ENCODE measurements at places on chromosomes 7 and 10.

DNA sequence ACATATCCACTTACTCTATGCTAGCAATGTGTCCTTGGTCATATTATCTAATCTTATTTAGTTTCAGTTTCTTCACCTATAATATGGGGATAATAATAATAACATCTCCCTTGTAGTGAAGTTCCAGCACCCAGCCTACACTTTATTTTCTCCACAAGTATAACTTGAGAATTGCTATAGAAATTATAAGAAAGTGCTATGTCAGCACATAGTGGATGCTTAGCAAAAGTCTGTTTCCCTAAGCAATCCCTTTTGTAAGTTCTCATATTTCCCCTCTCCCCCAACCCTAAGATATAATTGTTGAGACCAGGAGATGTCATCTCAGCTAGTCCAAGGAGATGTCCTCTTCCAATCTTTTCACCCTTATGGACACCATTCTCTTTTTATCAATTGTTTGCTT, 5.8 kb upstream of the TRUB1 start:
- no peak for DNase-seq

GRCh38 chr7:50653981-50654425, 88.8 kb upstream of the DDC start:
- no peak for DNase-seq

GRCh38 chr10:67836488-67836887, 1.5 kb downstream of the DNAJC12 start:
- no peak for DNase-seq

DNA sequence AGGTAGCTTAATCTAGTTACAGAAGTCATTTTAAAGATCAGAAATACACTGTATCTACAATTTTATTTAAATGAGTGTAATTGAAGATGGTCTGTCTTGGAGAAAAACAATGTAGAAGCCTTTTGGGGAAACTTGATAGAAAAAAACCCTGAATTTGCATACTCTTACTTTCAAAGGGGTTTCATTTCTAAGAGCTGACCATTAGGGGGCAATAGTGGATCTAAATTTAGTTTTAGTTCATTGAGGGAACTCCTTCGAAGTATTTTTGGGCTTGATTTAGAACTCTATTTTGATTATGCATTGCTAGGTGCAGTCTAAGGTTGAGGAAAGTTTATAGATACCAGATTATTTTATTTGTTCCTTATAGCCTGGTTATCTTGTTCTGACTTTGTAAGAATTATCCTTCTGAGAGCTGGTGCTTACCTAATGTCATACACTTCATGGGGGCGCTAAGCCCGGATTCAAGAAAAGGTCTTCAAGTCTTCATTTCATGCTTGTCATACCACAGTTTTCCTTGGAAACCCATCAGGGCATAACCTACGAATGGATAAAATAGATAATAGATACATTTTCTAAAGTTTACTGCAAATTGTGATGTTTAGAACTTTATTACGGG, 69.1 kb upstream of the MXI1 start:
- peak; percentile 79 for DNase-seq

GRCh38 chr10:114829160-114829909, 7.8 kb downstream of the FHIP2A start:
- no peak for DNase-seq

GRCh38 chr7:43868681-43869005, 674 bp downstream of the MRPS24 start:
- DNase-seq = peak; percentile 16

- no peak for DNase-seq
These were observed 440.3 kb downstream of the POM121L12 start for GRCh38 chr7:53475776-53476175.

DNA sequence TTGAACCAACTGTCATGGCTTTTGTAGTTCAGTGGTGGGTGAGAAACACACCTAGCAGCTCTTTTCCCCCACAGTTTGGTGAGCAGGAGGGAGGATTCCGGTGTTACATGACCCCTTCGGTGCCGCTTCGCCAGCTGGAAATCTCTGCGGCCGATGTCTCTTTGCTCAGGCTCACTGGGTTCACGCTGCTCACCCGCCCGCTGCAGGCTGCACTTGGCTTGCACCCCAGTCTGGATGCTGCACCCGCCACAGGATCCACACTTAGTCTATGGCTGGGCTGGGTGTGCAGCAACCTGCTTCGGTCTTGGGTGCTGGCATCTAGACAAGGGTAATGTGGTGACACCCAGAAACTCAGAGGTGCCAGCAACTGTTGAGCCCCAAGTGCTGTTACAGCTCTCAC, 191.8 kb downstream of the PON1 start:
- DNase-seq = no peak

DNA sequence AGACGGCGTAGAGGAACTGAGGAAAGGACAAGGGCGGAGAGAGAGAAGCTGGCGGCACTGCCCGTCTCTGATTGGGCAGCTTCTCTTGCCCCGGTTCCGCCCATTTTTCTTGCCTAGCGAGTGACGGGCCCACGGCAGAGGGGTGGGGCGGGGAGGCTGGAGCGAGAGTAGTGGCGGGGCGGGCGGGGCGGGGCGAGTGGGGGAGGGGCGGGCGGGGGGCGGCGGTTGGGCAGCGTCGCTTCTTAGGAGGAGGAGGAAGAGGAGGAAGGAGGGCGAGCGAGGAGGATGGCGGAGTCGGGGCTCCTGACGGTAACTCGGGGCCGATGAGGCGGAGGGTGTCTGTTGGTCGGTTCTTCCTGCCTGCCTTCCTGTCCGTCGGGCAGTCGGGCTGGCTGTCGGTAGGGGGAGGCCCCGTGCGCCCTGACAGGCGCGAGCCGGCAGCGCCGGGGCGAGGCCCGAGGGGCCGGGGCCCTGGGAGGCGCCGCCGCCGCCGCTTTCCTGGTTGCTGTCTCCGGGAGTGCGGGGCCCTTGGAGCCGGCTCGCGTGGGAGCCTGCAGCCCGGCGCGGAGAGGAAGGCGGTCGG, at the start of gene SHOC2:
SHOC2 (plus strand) TSS at position 256 of the 583 bp plus-strand sequence. CDS start 44,755 bp downstream, outside the sequence.
- no peak for DNase-seq

DNA sequence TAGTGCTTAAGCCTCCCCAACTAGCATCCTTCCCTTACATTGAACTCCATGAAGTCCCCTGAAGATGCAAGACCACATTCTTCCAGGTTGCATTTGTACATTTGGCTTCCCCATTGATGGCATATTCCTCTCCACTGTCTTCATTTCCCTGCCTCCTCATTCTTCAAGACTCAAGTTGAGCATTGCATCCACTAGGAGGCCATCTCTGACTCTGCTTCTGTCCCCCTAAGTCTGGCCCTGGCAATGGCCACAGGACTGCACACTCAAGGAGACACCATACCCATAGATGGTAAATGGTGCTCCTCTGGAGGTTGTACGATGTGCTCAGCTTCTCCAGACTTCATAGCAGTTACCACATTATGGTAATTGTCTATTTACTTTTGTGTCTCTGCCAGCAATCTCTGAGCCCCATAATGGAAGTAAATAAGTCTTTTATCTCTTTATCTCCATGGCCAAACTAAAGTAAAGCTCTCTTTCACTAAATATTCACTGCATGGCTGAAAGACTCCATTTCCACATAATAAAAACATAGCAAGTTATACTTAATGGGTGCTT, 112.6 kb downstream of the PTPRZ1 start:
- DNase-seq = no peak

DNA sequence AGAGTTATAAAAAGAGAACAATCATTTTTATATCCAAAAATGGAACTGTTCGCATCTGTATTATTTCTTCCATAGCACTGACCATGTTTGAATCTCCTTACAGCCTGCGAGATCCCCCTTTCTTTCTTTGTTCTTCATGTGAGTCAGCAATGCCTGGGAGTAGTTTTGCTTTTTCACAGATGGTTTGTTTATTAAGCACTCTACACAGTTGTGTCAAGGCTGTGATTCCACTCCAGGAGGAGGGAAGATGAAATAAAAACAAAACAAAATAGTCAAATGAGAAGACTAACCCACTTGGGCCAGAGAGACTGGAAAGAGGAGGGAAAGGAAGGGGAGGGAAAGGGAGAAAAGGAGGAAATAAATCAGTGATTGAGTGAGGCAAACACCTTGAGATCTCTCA, 7.8 kb downstream of the LIPF start:
- DNase-seq = no peak

GRCh38 chr10:3749600-3749999, 35.4 kb downstream of the KLF6 start:
- DNase-seq = no peak

- no peak for DNase-seq
These were observed 31.8 kb upstream of the VPS41 start for GRCh38 chr7:38940774-38941173.

DNA sequence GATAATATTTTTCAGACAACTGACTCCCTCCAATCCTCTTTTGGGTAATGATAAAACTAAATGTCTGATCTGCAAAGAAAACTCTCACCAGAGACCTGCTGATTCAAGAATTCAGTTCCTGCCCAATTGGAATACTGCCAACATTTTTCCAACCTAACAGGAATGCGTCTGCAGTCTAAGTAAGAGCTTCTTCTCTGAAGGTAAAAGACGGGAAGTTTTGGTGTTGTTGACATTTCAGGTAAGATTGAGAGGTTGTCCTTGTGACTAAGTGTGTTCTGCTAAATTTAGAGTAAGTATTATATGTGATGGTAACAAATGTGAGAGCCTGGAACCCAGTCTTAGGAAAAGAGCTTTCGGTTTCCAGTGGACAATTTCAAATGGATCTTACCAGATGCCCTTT, 17.6 kb downstream of the IFIT5 start:
- no peak for DNase-seq

DNA sequence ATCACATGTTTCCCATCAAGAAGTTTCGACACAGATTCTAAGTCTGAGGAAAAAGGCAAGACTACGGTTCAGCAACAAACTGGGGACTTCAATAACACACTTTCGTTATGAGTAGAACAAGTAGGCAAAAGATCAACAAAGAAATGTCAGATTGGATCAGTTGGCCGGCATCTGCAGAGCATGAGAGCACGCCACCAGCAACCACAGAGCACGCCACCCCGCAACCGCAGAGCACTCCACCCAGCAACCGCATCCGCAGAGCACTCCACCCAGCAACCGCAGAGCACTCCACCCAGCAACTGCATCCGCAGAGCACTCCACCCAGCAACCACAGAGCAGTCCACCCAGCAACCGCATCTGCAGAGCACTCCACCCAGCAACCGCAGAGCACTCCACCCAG, 89.7 kb upstream of the FAM20C start:
- no peak for DNase-seq

GRCh38 chr7:157470701-157471131, 133.9 kb downstream of the DNAJB6 start:
- no peak for DNase-seq

DNA sequence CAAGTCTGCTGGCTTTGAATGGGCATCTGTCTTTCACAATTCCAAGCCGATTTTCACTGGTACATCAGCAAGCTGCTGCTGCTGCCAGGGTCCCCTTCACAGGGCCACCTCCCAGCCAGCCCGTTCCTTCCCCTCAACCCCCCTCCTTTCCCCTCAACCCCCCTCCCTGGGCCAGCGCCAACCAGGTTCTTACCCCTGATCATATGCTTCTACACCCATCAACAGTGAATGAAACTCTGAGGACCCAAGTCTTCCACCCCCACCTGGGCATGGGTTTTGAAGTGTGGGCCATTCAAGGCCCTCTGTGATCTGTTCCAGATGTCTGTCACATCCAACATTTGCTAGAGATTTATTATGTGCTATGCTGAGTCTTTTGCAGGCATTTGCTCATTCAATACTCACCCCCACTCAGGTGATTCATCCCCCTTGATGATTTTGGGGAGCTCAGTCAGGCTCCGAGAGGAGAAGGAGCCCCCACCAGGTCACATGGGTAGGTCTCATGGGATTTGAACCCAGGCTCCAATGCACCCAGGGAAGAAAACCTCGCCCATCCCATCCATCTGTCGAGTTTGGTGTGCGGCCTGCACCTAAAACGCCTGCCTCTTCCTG, 52.7 kb upstream of the FOXK1 start:
- no peak for DNase-seq

DNA sequence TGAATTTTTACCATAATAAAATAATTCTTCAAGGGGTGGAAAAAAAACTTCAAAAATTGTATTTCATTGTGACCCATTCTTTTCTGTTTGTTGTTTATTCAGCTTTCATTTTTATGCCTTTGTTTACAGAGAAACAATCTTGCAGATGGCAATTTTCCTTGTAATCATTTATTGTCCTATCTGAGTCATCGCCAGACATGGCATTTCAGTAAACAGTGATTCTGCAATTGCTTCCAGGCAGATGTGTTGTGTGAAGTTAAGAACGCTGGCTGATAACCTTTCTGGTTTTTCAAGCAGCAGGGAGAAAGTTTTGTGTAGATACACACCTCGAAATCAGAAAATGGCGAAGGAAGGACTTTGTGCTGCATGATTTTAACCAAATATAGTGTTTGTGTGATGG, 80.7 kb upstream of the RPA3 start:
- no peak for DNase-seq

- DNase-seq = peak; percentile 89
These were observed 193.7 kb downstream of the RNLS start for GRCh38 chr10:88389456-88389855.
